Stromal cell of bone marrow (primary cell): ENCODE measurements at places on chromosomes 12 and 14.
A peak's percentile ranks its signal among the peaks of the same experiment; 100 is the strongest.

DNA sequence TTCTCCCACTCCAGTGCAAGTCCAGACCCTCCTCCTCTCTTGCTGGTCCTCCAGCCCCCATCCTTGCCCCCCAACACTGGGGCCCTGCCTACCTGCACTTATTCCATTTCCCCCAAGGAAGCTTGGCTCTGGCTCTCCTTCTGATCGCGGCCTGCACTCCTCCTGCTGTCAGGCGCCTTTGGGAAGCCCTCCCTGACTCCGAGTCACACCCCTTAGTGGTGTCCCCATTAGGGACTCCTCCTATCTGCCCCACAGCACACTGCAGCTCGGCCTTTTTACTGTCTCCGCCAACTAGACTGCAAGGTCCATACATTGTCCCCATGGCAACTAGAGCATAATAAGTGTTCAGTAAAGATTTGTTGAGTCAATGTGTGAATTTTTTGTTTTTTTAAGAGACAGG lies 32.9 kb downstream of the FIGNL2 start:
- DNase-seq = no peak

- DNase-seq = peak; percentile 13
Measured at GRCh38 chr12:119988472-119989360, at the start of gene BICDL1. TSS of gene BICDL1 (plus strand) at chr12:119989236. CDS start at chr12:119989869, 633 bp downstream.

DNA sequence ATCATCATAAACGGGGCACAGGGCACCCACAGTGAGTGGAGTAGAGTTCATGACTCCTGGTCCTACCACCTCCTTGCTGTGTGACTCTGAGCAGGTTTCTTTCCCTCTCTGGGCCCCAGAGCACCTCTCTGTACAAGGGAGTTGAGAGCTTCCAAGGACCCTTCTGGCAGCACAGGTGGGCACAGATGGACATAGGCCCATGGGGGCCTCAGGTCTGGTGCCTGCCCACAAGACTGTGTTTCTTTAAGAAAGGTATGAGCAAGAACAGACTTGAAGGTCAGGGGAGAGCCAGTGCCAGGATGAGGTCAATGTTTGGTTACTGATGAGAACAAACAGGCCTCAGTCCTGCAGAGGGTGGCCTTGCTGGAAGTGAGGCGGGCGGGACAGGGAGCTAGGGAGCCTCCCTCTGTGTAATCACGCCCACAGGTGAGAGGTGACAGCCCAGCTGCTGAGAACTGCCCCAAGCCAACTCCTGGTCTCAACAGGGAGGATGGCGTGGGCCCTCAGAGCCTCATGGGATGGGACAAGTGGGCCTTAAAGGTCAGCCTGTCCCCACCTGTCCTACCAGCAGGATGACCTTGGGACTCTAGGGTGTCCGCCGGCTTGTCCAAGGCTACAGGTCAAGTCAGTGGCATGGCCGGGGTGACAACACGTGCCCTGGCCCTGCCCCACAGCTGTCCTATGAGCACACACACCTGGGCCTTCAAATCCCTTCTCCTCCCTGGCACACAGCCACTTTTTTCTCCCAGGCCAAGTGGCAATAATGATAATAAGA lies 49.1 kb downstream of the CCDC85C start:
- no peak for DNase-seq

DNA sequence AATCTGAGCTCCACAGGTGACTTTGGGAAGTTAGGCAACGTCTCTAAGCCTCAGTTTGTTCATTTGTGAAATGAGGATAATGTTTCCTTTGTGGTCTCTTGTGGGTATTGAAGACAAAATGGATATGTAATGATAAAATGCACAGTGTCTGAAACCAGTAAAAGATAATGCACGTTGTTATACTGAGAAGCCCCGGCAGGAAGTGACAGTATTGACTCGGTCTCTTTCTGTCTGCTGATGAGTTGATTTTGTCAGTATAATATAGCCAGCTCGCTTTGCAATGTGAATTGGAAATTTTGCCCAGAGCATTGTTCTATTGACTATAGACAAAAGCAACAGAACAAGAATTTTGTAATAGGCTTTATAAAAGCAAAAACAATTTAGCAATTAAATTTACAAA lies 49.2 kb upstream of the SLC38A1 start:
- no peak for DNase-seq

- DNase-seq = no peak
Measured at GRCh38 chr12:109744026-109744425, 30.4 kb downstream of the FAM222A start.

DNA sequence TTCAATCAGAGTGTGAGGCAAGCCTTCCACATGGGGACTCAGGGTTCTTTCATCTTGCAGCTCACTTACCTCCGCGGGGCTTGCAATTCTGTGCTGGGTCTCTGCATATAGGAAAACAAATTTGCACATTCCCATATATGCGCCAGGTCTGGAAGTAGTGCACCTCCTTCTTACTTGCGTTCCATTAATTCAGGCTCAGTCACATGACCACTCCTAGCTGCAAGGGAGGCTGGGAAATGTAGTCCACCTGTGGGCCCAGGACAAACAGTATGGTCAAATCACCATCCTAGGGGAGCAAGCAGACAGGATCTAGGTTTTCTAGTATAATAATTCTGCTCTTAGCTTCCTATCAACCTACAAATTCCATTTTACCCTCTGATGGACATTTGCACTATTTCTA lies 160.4 kb downstream of the AACS start:
- no peak for DNase-seq

DNA sequence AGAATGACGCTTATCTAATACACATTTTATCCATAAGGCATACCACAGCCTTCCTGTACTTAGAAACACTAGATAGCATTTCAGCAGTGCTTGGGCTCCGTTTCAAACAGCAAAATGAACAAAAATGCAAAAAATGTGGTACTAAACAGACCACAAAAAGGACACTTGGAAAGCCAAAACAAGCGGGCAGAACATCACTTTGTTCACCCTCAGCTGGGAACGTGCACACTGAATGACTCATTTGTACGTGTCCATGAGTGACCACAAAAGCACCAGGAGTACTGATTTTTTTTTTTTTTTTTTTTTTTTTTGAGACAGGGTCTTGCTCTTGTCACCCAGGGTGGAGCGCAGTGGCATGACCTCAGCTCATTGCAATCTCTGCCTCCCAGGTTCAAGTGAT lies 8.9 kb upstream of the FOXN3 start:
- DNase-seq = peak; percentile 82

- DNase-seq = no peak
Measured at GRCh38 chr14:52060080-52060479, 8.8 kb downstream of the NID2 start.

DNA sequence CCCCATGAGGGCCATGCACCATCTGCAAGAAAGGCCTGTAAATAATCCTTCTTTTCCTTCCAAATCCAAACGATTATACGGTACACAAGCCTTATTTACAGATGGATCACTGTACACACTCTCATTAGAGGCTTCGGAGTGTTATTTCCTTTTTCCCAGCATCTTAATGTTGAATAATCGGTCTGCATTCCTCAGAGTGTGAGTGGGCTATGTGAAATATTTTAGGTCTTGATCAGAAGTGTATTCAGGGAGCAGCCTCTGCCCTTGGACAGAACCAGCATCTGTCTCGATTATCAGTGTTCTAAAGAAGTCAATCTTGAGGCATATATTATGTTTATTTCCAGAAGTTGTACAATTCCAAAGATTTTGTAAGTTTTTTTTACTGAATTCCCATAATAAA lies 340.6 kb downstream of the SEC23A start:
- no peak for DNase-seq

GRCh38 chr14:23669441-23669840 lies 33.3 kb downstream of the DHRS2 start:
- no peak for DNase-seq

DNA sequence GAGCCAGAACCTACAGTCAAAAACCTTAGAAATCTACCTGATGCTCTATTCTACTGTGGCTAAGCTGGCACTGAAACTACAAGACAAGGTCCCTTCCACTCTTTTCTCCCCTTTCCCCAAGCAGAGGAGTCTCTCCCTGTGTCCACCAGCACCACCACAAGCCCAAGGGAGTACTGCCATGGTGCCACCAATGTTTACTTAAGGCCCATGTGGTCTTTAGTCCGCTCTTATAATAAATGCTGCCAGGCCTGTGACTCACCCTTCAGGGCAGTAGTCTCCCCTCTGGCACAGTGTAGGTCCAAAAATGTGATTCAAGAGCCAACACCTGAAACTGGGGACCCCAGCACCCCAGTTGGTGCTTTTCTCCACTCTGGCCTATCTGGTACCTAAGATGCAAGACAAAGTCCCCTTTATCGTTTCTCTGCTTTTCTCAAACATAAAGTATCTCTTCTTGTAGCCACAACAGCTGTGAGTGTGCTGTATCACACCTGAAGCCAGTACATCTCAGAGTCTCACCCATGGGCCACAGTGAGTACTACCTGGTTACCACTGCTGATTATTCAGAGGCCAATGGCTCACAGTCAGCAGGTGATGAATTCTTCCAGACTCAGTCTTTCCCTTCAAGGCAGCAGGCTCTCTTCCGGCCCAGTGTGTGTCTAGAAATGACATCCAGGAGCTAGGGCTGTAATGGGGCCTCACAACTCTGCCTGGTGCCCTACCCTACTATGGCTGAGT lies 29.3 kb downstream of the SLC38A2 start:
- DNase-seq = no peak

DNA sequence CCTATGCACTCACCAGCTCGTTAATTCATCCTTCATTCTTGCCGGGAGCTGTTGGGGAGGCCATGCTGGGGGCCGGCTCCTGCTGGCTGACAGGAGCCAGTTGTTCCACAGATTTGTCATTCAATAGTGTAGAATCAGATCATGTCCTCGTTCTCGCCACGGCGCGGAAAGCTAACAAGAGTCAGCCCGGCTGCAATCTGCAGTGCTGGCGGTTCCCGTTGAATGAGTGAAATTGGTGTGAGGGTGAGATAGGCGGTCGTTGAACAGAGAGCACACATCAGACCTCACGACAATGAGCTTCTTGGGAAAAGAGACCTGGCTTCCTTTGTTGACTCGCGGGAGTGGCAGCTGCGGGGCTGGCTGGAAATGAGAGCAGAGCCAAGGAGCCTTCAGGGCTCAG lies 57.5 kb downstream of the KIF26A start:
- no peak for DNase-seq

- peak; percentile 22 for DNase-seq
Measured at GRCh38 chr12:11500188-11500860, 105.0 kb upstream of the PRB2 start.

- DNase-seq = no peak
Measured at GRCh38 chr12:121288986-121289385, 7.5 kb downstream of the CAMKK2 start.

DNA sequence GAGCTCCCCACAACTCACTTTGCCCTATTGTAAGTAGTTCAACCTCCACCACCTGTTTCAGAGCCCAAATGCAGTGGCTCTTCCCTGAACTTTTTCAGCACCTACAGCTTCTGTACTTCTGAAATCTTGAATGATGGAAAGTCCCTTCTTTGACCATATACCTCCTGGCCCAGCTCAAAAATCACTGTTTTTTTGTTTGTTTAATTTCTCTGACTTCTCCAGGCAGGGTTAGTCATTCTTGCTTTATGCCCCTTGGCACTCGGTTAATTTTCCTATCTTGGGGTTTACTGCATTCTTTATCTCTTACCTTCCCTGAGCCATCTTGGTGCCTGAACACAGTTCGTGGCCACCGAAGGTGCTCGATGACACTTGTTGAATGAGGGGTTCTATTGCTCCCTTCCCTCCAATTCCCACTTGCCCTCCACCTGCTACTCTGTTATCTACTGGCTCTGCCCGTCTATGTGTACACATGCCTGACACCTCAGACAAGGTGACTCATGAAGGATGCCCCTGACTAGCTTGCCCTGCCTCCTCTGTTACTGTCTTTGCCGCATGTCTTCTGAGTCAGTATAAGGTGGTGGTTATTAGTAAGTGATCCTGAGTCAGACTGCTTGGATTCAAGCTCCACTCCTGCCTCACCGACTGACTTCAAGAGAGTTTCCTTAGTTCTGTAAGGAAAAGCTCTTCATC lies 4.4 kb downstream of the AMHR2 start:
- DNase-seq = peak; percentile 84

- DNase-seq = no peak
Measured at GRCh38 chr12:118361889-118362288, 10.8 kb downstream of the TAOK3 start.

GRCh38 chr12:124869059-124869665 lies 5.5 kb upstream of the SCARB1 start:
- DNase-seq = no peak

DNA sequence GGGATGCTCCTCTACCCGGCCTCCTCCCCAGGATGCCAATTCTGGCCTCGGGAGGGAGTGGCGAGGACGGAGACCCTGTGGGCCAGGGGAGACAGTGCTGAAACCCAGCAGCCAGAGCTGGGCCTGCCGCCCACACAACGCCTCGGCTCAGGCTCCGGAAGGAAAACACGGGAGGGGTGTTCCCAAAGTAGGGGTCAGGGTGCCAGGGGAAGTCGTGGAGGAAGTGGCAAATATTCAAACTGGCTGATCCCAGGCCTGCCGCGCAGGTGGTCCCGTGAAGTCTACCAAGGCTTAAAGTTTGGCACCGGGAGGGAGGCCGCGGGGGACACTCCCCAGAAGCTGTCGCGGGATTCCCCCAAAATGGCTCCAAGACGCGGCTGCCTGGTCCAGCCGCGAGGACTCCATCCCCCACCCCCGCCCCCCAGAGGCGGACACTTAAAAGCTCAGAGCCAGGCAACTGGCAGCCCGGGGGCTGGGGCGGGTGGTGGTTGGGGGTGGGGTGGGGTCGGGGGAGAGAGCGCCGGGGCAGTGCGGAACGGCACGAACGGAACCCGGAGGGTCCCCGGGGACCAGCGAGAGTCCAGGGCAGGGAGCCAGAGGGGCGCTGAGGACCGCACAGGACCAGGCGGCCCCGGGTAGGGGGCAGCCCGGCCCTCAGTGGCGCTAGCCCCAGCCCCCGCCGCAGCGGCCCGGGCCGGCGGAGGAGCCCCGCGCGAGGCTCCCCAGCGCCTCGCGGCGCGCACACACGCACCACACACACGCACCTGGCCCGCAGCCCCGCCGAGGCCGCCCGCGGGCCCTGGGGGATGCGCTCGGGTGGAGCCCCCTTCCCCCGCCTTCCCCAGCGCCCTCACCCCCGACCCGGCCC lies 20.0 kb downstream of the BEGAIN start:
- no peak for DNase-seq

DNA sequence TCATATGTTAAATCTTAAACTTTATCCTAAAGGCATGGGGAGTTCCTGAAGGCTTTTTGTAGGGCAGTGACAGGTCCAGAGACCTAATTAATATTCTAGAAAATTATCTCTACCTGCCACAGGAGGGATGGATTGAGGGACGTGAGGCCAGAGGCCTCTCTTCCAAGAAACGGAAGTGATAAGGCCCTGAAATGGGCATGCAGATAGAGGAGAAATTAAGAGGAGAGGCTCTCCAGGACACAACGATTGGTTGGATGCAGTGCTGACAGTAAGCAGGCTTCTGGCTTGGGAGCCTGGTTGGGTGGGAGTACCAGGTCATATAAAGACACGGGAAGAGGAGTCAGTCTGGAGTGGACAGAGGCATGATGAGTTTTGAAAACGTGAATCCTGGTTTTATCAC lies 3.1 kb upstream of the BORCS5 start:
- DNase-seq = no peak

GRCh38 chr12:7485095-7485494 lies 18.5 kb downstream of the CD163 start:
- no peak for DNase-seq

GRCh38 chr14:104651876-104652260 lies 37.5 kb upstream of the INF2 start:
- DNase-seq = no peak
